Activated naive CD4-positive, alpha-beta T cell treated with Interleukin-2 at 50 U/mL for 16 hours (primary cell): ENCODE measurements at places on chromosomes 5 and 9.

DNA sequence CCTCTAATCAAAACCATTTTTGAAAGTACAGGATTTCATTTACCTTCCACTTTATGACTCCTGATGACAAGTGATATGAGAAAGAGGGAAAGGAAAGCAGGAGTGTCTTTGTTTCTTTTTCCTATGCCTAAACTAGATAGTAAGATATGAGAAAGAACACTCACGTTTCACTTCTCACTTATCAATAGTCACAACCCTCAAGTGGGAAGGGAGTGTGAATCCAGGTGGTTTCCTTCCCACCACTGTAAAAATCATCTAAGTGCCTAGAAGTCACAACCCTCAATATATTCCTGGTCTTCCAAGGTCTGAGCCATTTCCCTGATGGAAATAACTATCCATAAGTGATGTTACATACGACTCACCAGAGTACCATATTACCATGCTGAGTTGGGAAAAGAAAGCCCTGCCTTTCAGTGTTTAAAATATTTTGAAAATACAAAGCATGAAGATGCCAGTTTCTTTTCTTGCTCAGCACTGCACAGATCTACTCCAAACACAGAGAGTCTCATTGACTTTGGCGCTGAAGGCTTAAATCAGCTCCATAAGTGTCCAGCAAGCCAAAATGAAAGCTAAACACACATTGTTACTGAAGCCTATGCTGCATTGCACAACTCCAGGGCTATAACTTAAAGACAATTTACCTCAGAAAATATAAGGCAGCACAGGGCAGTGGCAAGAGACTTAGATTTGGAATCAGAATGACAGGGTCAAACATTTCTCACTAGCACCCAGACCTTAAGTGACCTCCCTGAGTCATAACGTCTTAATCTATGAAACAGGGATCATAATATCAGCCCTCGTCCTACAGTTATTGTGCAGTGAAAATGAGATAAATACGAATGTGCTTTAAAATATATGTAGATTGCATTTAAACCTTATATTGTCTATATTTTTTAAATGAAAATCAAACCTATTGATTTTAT lies 301.2 kb downstream of the KIAA0825 start:
- DNase-seq: no peak

DNA sequence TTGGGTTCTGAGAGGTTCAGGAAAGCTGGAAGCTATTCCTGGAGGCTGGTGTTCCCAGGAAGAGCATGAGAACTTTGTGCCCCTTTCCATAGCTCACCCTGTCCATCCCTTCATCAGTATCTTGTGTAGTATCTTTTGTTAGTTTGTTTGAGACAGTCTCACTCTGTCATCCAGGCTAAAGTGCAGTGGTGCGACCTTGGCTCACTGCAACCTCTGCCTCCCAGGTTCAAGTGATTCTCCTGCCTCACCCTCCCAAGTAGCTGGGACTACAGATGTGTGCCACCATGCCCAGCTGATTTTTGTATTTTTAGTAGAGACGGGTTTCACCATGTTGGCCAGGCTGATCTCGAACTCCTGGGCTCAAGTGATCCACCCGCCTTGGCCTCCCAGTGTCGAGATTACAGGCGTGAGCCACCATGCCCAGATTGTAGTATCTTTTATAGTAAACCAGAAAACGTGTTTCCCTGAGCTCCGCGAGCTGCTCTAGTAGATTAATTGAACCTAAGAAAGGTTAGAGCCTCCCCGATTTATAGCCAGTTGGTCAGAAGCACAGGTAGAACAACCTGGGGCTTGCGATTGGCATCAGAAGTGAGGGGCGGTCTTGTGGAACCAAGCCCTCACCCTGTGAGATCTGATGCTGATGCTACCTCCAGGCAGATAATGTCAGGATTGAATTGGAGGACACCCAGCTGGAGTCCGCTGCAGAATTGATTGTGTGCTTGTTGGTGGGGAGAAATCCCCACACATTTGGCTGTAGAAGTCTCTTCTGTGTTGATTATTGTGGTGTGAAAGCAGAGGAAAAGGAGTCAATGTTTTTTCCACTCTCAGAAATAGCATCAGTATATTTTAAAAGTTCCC lies 32.3 kb downstream of the ATP6V0E1 start:
- no peak for DNase-seq

DNA sequence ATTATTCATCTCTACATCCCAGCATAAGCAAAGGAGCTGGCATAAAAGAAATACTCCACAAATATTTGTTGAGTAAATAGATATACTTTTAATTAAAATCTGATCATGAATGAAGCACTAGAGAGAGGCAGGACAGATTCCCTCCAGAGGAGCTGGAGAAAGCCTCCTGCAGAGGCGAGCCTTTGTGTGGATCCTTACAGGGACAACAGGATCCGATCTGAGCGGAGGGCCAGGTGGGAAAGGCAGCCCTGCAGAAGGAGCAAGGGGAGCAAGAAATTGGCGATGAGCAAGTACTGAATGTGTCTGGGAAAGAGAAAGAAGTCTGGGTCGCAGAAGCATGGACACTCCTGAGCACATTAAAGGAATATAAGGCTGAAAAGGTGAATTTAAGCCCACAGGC lies 69.4 kb downstream of the EBF1 start:
- no peak for DNase-seq

- no peak for DNase-seq
Observed at GRCh38 chr9:80320480-80320879, 748.7 kb downstream of the TLE4 start.

DNA sequence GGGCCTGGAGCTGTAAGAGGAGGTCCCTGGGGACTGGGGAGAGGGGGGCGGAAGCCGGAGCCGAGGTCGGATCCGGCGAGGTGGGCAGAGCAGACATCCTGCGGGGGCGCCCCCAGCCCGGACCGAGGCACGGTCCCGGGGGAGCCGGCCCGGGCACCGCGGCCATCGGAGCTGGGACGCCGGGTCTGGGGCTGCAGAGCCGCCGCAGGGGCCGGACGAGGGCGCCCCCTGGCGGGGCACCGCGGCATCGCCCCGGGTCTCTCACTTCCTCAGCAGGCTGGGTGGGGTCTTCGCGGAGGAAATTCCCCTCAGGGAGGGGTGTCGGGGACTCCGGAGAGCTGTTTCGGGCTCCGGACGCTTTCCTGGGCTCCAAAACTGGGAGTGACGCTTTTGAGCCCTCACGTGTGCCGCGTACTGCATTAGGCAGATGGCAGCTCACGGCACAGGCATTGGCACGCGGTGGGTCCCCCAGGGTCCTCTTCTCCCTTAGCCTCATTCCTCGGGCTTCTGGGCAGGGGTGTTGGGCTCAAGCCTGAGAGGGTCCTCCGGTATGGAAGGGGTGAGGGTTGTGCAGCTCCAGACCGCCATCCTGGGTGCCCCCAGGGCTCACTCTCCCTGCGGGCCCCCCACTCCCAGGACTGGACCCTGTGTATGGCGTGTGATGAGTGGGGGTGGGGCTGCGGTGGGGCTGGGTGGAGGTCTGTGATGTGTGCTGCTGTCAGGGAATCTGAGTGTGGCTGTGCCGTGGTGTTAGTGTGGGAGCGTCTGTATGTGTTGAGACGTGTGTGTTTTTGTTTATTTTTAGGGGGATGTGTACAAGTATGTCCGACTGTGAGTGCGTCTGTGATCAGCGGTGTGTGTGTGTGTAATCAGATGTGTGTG lies 29.6 kb downstream of the LHX2 start:
- peak; percentile 42 for DNase-seq

- DNase-seq: no peak
Observed at GRCh38 chr9:13816837-13817236, 497.1 kb downstream of the NFIB start.

DNA sequence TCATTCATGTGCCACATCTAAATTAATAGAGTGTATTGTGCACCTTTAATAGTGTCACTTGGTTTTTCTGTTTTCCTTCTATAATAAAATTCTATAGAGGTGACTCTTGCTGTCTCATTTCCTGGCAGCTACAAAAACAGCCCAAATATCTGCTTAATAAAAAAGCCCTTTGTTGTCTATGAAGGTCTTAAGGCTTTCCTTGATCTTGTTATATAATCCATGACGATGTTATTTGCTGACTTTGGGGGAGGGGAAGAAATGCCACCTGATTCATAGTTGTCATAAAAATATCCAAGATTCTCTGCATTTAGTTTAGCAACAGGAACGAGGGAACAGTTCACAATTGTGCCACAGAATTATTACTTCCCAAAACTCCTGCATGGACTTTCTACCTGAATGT lies 31.3 kb downstream of the CPEB4 start:
- DNase-seq: no peak

- DNase-seq: no peak
Observed at GRCh38 chr9:13274886-13275641, 4.4 kb downstream of the MPDZ start.

- DNase-seq: peak; percentile 72
Observed at GRCh38 chr9:69168709-69169217, 5.3 kb upstream of the TJP2 start.

- DNase-seq: no peak
Observed at GRCh38 chr5:78671609-78672008, 23.0 kb upstream of the LHFPL2 start.

DNA sequence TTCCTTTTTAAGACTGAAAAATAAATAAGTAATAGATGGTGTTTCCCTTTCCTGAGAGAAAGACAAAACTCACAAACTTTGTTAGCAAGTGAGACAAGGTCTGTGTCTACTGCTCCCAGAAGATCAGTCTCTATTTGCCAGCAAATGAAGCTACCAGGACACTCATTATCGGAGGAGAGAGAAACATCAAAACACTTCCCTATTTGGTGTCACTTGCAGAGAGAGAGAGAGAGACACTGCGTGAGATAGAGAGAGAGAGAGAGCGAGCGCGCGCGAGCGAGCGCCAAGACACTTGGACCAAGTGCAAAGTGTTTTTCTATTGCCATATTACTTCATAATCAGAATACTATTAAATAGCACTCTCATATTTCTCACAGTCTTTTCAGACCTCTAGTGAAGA lies 142.7 kb downstream of the KCNN2 start:
- DNase-seq: no peak

DNA sequence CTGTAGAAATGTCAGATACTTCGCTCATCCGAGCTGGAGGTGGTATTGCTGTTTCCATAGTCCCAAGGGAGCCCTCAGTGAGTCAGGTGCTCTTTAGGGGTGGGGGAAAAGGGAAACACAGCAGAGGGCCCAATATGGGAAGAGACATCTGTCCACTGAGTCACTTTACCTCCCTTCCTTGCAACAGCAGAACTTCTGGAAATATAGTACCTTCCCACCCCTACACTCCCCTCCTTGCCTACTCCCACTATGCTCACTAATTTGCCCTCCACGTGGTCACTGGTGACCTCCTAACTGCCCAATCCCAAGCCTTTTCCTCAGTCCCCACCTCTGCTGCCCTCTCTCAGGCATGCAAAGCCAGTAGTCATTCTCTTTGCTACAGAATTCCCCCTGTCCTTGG lies 1.9 kb downstream of the HK3 start:
- no peak for DNase-seq

DNA sequence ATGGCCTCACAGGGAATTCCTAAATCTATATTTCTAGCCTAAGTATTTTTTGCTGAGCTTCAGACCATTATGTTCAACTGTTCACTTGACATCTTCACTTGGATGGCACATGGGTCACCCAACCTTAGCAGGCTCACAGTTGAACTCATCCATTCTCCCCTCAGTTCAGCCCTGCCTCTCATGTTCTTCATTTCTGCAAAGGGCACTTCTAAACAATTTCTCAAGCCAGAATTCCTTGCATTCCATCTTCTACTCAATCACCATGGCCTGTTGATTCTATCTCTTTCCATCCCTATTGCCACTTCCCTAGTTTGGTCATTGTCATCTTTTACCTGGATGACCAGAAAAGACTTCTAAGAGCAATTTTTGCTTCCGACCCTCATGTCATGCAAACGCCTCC lies 7.3 kb upstream of the RGS3 start:
- no peak for DNase-seq

DNA sequence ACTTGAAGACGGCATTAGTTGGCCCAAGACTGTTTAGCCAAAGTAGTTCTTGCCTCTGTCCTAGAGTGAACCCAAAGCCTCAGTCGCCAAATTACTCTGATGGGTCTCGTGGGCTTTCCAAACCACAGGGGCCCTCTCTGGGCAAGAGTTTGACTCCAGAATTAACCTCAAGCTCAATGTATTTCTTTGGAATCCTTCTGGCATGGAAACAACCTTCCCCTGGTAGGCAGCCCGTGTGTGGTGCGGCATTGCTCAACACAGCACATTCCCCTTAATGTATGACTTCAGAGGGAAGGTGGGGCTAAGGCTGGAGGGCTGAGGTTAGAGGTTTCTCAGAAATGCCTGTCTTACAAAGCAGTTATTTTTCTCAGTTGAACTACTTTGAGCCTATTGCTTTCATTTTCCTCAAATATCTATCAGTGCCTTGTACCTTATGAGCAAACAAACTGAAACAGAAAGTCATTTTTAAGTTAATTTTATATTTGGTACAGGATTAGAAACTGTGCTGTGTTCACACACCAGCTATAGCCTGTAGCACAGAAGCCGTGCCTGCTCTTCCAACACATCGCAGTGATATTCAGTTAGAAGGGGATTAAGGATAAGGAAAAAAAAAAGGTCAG lies 123.9 kb upstream of the HAPLN1 start:
- peak; percentile 3 for DNase-seq
